ENCODE measurements at places on chromosomes 4 and X. TPM values are rescaled to one million over a fixed set of nuclear protein-coding genes. Genes with fewer than 3 reads are reported as not detected.

DNA sequence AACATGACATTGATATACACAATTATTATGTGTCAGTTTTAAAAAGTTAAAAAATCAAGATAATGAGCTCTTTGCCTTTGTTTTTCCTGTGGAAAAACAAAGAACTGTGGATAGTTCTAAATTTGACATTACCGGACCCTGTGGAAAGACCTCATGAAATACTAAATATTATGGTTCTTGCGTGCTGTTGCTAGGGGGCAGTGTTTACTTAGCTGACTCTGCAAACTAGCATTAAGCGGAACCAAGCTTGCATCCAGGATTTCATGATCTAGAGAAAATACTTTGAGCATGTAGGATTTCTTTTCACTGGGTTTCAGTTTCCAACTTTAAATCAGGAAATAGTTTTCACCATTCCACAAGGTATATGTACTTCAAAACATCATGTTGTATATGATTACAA is 33.6 kb downstream of the CLCN4 start:
- no peak overlapping the region for H3K4me3 ChIP-seq
- no peaks in the 10 kb centered on the region for H3K36me3 ChIP-seq
- H3K4me1 ChIP-seq, result peaks cover 2% of the 10 kb centered on the region

DNA sequence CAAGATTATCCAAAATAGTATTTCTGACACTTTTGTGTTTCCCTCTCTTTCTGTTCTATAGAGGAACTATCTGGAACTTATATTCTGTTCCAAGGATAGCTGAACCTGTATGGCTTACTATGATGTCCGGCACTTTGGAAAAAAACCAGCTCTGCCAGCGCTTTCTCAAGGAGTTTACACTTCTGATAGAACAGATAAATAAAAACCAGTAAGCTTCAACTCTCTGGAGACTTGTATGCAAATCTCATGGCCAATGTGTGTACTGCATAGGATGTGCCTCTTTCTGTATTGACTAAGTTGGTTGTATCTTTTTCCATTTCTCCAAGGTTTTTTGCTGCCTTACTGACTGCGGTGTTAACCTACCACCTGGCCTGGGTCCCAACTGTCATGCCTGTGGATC is 92.5 kb downstream of the FNIP2 start:
- no peak for DNase-seq
- H3K4me1 ChIP-seq, result peaks cover 2% of the 10 kb centered on the region
- H3K36me3 ChIP-seq, result peaks cover 28% of the 10 kb centered on the region
- no peak overlapping the region for H3K4me3 ChIP-seq
- no peak overlapping the region for H3K27ac ChIP-seq

DNA sequence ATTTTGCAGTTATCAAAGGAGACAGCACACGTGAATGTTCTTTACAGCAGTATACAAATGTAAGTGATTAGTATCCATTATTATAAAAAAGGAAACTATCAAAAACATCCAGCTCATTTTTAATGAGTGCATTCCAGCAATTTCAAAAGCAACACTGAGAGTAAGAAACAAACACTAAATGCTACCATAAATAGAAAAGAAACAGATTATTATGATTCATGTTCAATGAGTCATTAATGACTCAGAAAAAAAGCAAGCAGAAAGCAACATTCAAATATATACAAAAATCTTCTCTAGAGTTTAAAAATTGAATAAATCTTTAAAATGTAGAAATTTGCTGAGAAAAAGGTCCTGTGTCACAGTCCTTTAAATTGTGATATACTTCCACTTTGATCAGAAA is 346.5 kb upstream of the FMR1 start:
- DNase-seq, result no peak
- H3K4me1 ChIP-seq, result no peaks in the 10 kb centered on the region
- no peak overlapping the region for H3K4me3 ChIP-seq
- H3K36me3 ChIP-seq, result no peaks in the 10 kb centered on the region
- no peak overlapping the region for H3K27ac ChIP-seq

GRCh38 chr4:41158274-41158673 is 56.1 kb downstream of the APBB2 start:
- no peak overlapping the region for H3K4me3 ChIP-seq
- H3K36me3 ChIP-seq, result no peaks in the 10 kb centered on the region
- no peaks in the 10 kb centered on the region for H3K4me1 ChIP-seq

GRCh38 chrX:14027036-14027435 is 2.7 kb downstream of the GEMIN8 start:
- H3K4me3 ChIP-seq, result peak overlapping the region; percentile 7
- no peaks in the 10 kb centered on the region for H3K27me3 ChIP-seq
- peak; percentile 18 for DNase-seq
- peaks cover 2% of the 10 kb centered on the region for H3K36me3 ChIP-seq

DNA sequence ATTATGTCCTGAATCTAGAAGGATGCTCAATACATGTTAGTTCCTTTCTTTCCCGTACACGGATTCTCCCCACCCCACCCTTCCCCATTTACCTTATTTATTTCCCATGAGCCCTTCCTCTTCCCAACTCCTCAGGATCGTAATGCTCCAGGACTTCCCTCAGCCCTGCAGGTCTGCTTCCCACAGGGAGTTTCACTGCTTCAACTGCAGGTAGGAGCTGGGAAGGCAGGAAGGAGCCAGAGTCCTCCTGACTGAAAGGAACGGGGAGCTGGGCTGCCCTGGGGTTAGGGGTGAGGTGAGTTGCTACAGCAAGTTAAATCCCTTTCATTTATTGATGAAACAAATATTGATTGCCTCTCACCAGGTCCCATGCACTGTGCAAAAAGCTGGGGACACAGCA is 33.2 kb downstream of the SAT1 start:
- H3K27me3 ChIP-seq, result no peaks in the 10 kb centered on the region
- no peaks in the 10 kb centered on the region for H3K36me3 ChIP-seq
- no peak overlapping the region for H3K27ac ChIP-seq
- no peaks in the 10 kb centered on the region for H3K4me1 ChIP-seq
- H3K4me3 ChIP-seq, result no peak overlapping the region

DNA sequence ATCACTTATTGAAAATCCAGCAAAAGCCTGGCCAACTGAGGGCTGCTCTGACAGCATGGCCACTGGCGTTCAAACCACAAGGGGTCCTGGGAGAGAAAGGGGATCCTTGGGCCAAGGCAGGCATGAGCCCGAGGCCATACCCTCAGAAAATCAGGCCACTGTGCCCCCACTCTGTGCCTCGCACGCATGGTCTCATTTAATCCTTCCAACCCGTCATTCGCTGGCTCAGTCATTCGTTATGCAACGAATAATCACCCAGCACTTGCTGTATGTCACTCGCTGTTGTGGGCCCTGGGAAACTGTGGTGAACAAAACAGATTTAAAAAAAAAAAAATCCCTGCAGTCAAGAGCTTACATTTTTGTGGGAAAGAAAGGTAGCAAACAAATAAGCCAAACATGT is 112.7 kb downstream of the BCOR start:
- no peaks in the 10 kb centered on the region for H3K27me3 ChIP-seq
- no peak for DNase-seq
- H3K27ac ChIP-seq, result no peak overlapping the region
- no peak overlapping the region for H3K4me3 ChIP-seq
- H3K36me3 ChIP-seq, result no peaks in the 10 kb centered on the region

DNA sequence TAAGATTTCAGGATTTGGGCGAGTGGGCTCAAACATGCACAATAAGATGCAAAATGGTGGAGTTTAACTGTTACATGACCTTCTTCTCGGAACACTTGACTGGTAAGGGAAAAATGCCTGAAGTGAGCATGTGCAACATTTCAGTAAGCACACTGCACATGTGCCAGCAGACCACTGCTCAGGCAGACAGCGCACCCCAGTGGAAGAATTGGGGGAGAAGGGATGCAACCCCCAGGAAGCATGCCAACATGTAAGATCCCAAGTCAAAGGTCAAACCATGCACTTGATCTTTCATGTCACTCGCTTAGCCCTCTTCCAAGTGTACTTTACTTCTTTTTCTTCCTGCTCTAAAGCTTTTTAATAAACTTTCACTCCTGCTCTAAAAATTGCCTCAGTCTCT is 256.3 kb downstream of the CENPC start:
- no peaks in the 10 kb centered on the region for H3K4me1 ChIP-seq
- no peaks in the 10 kb centered on the region for H3K27me3 ChIP-seq
- H3K27ac ChIP-seq, result no peak overlapping the region
- DNase-seq, result peak; percentile 38
- no peak overlapping the region for H3K4me3 ChIP-seq

DNA sequence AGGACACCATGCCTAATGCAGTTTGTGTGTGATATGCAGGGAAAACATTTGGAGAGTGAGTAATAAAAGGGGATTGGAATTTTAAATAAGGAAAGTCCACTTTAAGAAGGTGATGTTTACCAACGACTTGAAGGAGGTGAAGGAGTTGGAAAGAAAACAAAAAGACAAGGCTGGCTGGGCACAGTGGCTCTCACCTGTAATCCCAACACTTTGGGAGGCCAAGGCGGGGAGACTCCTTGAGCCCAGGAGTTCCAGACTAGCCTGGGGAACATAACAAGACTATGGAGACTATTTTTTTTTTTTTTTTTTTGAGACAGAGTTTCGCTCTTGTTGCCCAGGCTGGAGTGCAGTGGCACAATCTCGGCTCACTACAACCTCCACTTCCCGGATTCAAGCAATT is 11.0 kb downstream of the NDUFB11 start:
- no peak for DNase-seq
- H3K27ac ChIP-seq, result no peak overlapping the region
- no peaks in the 10 kb centered on the region for H3K27me3 ChIP-seq

Gene CT45A10
- total RNA-seq, result not detected

Gene GASK1B
- total RNA-seq, result not detected

Gene RNF113A
- 23.1 TPM for total RNA-seq

- H3K36me3 ChIP-seq, result peaks cover 7% of the 10 kb centered on the region
- H3K4me3 ChIP-seq, result peak overlapping the region; percentile 86
- DNase-seq, result peak; percentile 59
Observed at GRCh38 chrX:71253253-71254091, 468 bp downstream of the ZMYM3 start.

GRCh38 chr4:53015681-53016080 is 153.6 kb downstream of the RASL11B start:
- peak; percentile 21 for DNase-seq
- H3K4me1 ChIP-seq, result peaks cover 22% of the 10 kb centered on the region
- H3K4me3 ChIP-seq, result no peak overlapping the region

Gene DHRSX
- total RNA-seq, result 21.3 TPM

Gene WAS
- 99.6 TPM for total RNA-seq

- peaks cover 8% of the 10 kb centered on the region for H3K36me3 ChIP-seq
- H3K27me3 ChIP-seq, result no peaks in the 10 kb centered on the region
- no peak overlapping the region for H3K4me3 ChIP-seq
- no peak for DNase-seq
- H3K27ac ChIP-seq, result peak overlapping the region; percentile 82
Observed at GRCh38 chrX:154376774-154377173, 2.3 kb upstream of the EMD start.

Gene ANKRD50
- total RNA-seq, result 0.43 TPM

- H3K27ac ChIP-seq, result no peak overlapping the region
- no peaks in the 10 kb centered on the region for H3K27me3 ChIP-seq
- no peaks in the 10 kb centered on the region for H3K4me1 ChIP-seq
- DNase-seq, result no peak
- H3K4me3 ChIP-seq, result no peak overlapping the region
- H3K36me3 ChIP-seq, result peaks cover 3% of the 10 kb centered on the region
Observed at GRCh38 chrX:73525928-73526690, 36.9 kb upstream of the CHIC1 start.

DNA sequence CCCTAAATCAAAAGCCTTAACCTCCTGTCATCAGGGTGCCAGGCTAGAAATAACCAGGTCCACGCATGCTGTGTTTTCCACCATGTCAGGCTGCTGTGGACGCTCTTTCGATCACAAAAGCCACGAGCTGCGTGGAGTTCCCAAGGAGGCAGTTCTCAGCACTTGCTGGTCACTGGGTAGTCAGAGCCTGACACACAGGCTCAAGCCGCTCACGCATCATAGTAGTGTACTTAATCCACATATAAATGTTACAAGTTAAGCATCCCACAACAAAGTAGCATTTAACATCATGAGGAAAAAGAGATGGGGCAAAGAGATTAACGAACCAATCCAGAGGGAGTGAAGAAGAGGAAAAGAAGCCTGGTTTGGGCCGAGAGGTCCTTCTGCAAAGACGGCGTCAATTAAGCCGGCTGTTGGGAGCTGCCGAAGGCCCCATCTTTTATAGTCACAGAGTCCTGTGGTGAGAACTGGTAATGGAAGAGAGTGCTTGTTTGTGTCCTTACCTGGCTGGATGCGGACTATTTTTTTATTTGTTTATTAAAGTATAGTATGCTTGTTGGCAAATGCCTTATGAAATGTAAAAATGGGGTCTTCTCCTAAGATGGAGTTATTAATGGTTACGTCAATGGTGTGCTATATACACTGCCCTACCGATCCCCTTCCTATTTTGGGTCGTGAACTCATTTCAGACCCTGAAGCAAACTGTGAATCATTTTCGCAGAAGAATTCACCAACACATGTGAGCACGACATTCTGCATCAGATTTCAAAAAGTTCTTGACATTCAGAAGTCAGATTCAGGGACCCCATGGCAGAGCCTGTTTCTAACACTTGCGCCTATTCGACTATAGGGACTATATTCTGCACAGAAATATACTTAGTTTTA is 675 bp downstream of the PRIMPOL start:
- peaks cover 45% of the 10 kb centered on the region for H3K4me1 ChIP-seq
- H3K36me3 ChIP-seq, result peaks cover 25% of the 10 kb centered on the region
- no peaks in the 10 kb centered on the region for H3K27me3 ChIP-seq
- DNase-seq, result peak; percentile 48

DNA sequence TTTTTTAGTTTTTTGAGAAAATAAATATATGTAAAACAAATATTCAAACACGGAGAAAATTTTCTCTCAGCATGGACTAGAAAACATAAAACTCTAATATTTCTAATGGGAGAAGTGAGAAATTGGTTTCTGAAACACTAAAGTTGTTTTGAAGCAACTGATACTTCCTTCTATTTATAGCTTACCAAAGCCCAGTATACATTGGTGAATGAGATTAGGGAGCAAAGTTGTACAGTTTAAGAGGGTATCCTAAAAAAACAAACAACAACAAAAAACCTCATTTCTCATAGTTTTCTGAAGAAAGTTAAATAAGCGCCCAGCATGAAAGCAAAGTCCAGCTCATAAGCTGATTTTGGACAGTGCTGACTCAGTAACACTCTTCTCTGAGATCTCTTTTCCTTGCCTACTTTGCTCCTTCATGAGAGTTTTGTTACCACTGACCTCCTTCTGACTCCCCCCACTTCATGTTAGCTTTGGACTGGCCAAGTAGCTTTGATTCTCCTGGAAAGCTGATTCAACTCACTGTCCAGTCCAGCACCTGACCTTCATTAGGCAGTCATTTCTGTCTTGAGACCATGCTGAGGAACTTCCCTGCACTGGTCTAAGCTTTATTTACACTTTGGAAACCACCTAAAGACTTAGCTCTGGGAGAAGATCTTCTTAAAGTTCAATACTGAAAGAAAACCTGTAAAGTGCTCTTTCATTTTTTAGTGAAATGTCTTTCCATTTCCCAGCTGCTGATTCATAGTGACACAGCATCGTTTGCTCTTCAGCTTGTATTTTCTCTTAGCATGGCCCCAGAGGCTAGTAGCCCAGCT is 21.8 kb upstream of the P2RY10 start:
- no peaks in the 10 kb centered on the region for H3K36me3 ChIP-seq
- H3K27me3 ChIP-seq, result no peaks in the 10 kb centered on the region
- DNase-seq, result no peak
- H3K27ac ChIP-seq, result peak overlapping the region; percentile 91
- H3K4me3 ChIP-seq, result peak overlapping the region; percentile 45
- H3K4me1 ChIP-seq, result peaks cover 13% of the 10 kb centered on the region

Data from activated CD4-positive, alpha-beta memory T cell treated with anti-CD3 and anti-CD28 coated beads for 36 hours (primary cell).